ENCODE measurements at places on chromosomes 16 and 17.

DNA sequence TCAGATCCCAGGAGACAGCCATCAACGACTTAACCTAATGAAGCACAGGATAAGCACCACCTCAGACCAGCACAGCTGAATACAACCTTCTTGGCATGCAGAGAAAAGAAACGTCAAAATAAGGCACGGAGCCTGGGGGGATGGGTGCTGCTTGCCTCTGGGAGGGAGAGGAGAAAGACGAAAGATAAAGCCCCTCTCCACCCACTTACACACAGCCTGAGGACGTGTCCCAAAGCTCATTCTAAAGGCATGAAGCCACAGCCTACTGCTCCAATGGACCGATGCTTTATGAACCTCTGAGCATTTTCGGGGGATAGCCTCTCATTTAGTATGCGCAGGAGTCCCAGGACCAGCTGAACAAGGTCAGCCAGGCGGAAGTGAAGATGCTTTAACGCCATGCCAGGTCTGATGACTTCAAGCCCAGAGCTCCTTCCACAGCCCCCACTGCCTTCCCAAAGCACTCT, 31.1 kb downstream of the ST3GAL2 start:
- no peak for DNase-seq

DNA sequence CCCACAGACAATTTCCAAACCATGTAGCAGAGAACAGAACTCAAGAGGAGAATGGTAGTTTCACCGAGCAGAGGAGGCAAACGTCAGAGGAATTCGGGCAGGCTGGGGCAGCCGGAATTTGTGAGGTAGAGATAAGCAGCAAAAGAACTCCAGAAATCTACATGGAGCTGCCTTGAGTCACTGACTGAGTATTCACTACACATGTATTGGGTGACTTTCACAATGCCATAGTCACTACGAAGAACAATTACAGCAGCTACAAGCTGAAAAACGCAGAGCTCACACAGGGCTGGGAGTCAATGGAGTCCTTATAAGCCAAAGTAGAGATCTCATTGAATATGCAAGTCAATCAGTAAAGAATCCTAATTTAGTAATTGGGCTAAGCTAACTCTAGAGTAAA, 13.4 kb downstream of the CMC2 start:
- no peak for DNase-seq

DNA sequence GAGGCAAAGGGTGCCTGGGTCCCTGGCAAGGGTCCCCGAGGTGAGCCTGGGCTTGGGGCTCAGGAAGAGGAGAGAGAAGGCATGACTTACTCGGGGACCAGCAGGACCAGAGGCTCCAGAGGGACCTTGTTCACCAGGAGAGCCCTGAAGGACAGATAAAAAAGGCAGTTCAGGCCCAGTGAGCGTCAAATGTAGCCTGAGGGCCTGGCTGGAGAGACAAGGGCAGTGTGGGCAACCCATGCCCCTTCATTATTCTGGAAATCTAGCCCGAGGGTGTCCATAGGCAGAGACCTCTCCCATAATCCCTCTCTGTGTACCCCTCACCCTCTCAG, 14.1 kb downstream of the COL1A1 start:
- DNase-seq: no peak

GRCh38 chr17:37082311-37082860, 133.6 kb downstream of the AATF start:
- DNase-seq: no peak

DNA sequence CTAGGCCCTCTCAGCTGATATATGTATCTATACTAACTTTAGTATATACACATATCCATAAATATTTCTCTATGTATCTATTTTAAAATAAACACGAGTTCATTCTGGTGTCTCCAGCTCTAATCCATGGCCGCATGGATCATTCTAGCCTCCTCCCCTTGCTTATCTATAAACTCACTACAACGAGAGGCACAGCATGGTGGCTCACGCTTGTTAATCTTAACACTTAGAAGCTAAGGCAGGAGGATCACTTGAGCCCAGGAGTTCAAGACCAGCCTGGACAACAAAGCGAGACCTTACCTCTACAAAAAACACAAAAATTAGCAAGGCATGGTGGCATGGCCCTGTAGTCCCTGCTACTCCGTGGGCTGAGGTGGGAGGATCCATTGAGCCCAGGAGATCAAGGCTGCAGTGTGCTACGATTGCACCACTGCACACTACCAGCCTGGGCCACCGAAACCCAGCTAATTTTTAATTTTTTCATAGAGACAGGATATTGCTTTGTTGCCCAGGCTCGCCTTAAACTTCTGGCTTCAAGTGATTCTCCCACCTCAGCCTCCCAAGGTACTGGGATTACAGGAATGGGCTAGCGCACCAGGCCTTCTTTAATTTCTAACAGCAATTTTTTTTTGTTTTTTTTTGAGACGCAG, 3.9 kb upstream of the ZNF207 start:
- DNase-seq: no peak

DNA sequence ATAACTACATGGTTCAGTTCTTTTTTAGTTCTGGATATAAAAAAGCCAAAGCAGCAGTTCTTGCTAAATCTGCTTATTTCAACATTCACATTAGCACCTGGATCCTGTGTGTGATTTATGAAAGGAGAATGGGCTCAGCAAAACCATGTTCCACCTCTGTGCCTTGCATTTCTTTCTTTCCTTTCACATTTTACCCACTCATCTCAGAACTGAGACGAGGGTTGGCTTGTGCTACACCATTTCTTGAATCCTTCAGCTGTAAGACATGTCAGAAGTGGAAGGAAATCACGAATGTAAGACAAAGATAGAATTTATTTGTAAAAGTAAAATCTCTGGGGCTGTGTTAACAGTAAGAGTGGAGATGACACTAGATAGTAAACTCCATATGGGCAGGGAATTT, 1.2 kb upstream of the UTP6 start:
- no peak for DNase-seq

DNA sequence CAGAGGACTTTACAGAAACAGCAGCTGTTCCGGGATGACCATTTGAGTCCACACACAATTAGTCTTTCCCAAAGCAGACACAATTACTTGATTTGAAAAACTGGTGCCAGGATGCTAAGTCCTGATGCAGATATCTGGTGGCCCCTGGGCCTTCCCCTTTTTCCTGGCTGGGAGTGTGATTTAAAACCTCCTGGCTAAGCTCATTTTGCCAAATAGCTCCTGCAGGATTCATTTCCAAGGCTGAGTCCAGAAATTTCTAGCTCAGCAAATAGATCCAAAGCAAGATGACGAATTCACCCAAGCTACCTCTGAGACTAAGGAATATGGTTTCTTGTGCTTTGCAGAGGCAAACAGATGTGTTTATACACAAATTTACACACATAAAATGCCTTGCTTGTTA, 422.2 kb downstream of the CA10 start:
- DNase-seq: no peak
